ENCODE measurements at places on chromosomes 3 and 15.

GRCh38 chr3:109728861-109729494 is 391.6 kb upstream of the DPPA4 start:
- no peak for DNase-seq

DNA sequence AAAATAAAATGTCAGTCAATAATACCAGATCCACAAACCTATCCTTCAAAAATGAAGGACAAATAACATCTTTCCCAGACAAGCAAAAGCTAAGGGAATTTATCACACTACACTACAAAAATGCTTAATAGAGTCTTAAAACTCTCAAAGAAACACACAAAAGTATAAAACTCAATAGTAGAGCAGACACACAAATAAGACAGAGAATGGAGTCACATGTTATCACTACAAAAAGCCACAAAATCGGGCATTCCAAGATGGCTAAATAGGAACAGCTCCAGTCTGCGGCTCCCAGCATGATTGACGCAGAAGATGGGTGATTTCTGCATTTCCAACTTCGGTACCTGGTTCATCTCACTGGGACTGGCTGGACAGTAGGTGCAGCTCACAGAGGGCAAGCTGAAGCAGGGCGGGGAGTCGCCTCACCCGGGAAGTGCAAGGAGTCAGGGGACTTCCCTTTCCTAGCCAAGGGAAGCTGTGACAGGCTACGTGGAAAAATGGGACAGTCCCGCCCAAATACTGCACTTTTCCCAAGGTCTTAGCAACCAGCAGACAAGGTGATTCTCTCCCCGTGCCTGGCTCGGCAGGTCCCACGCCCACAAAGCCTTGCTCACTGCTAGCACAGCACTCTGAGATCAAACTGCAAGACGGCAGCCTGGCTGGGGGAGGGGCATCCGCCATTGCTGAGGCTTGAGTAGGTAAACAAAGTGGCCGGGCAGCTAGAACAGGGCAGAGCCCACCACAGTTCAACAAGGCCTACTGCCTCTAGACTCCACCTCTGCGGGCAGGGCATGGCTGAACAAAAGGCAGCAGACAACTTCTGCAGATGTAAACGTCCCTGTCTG is 46.3 kb downstream of the SENP7 start:
- DNase-seq = peak; percentile 67

DNA sequence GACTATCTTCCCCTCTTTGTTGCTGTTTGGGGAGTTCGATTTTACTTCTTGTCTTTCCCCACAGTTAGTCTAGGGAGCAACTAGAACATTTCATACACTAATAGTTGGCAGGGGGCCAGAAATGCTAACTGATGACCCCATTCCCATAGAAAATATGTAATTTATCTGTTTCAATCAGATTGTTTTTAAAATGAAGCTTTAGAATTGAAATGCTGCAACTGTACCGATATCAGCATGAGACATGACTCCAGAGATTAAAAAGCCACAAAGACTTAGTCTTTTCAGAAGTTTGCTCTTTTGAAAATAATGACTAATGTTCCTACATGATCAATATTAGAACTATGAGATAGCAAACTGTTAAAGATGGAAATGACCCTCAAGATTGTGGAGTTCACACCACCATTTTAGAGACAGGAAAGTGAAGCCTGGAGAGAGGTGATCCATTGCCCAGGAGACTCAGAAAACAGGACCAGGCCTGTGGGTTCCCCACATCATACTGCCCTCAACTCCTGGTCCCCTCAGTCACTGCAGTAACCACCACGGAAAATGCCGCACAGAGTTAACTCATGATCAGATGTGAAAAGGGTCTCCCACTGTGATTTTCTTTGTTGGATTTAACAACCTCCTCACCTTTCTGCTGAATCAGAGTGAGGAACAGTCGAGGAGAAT is 130.3 kb downstream of the CHDH start:
- no peak for DNase-seq

GRCh38 chr3:55540579-55540978 is 53.5 kb upstream of the WNT5A start:
- DNase-seq = no peak

DNA sequence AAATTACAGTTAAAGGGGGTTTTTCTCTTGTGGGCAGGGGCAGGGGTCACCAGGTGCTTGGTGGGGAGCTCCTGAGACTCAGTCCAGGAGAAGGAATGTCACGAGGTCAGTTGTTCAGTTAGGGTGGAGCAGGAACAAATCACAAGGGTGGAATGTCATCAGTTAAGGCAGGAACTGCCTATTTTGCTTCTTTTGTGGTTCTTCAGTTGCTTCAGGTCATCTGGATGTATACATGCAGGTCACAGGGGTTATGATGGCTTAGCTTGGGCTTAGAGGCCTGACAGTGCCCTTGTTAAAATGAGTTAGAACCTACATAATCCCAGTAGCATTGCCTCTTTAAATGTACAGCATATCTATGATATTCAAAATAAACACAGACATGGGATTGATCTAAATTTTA is 120.2 kb upstream of the CHD2 start:
- no peak for DNase-seq

DNA sequence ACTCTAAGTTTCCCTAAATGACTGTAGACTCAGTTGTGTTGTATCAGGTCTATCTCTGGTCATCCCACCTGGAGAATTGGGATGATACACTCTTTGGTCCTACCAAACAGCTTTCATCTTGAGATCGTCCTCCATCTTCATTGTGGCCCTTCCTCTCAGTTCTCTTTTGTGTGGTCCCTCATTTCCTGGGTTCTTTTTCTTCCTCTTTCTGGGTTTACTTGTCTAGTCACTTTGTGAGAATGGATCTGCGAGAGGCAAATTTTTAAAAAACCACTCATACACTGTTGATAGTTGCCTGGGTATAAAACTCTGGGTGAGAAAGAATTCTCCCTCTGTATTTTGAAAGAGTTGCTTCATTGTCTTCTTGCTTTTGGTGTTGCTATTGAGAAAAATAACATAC is 6.0 kb upstream of the AMOTL2 start:
- no peak for DNase-seq

DNA sequence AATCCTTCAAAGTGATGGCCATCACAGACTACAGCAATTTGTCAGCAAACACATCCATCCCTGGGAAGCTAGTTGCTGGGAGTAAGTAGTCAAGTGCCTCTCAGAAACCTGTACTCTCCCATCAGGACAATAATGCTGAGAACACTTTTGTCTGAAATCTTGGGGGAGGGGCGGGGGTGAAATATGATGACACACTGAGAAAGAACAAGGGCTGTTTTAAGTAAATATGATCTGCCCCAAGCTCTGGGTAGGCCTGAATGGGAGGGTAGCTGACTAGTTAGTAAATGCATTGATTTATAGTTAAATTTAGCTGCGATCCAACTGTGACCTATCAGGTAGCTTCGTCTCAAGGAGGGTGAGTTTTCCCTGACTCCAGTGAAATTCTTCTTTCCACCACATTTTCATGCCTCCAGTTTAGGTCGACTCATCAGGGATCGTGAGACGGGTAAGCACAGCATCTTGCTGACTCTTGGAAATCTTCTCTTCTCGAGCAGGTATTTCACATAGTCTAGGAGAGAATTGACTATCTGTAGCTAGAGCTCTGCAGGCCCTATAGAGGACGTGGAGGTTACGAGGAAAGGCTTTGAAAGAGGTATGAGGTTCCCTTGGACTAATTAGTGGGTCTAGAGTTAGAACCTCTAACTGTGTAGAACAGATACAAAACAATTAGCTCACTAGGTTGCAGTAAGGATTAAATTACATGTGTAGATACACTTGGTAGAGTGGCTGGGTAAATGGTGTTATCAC is 213.4 kb upstream of the SLC2A2 start:
- no peak for DNase-seq

GRCh38 chr15:75531041-75531450 is 48.1 kb downstream of the PTPN9 start:
- DNase-seq = no peak

- DNase-seq = peak; percentile 8
Measured at GRCh38 chr3:58994746-58995330, 55.0 kb downstream of the CFAP20DC start.

- DNase-seq = no peak
Measured at GRCh38 chr3:111414531-111414930, 127.5 kb upstream of the CD96 start.

GRCh38 chr3:63353383-63353782 is 75.3 kb downstream of the SYNPR start:
- no peak for DNase-seq

- no peak for DNase-seq
Measured at GRCh38 chr15:69887553-69887952, 210.2 kb downstream of the TLE3 start.

Data from stimulated activated naive CD4-positive, alpha-beta T cell (primary cell).